Activated CD4-positive, CD25-positive, alpha-beta regulatory T cell treated with anti-CD3 and anti-CD28 coated beads, Interleukin-2, amount 50 U/mL, for 72 hours (primary cell): ENCODE measurements at places on chromosomes 7 and 10.

GRCh38 chr10:1659221-1659791 lies 78.0 kb downstream of the ADARB2 start:
- DNase-seq, result no peak

DNA sequence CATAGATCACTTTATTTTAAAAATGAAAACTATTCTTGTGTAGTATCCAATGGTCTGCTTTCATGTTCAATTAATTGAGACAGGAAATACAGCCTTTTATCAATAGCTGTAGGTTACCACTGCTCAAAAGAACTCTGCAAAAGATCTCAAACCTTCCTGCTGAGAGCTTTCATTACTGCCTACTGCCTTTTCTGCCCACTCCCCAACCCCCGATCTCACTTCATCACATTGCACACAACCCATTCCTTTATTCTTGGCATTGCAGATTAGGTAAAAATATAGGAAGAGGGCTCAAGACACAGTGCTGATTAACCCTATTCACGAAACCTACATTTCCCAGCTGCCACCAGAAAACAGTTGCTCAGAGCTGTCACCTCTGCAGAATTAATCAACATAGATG lies 171.4 kb downstream of the BTAF1 start:
- no peak for DNase-seq

- no peak for DNase-seq
These were observed 110.8 kb upstream of the LRGUK start for GRCh38 chr7:134016223-134016941.

DNA sequence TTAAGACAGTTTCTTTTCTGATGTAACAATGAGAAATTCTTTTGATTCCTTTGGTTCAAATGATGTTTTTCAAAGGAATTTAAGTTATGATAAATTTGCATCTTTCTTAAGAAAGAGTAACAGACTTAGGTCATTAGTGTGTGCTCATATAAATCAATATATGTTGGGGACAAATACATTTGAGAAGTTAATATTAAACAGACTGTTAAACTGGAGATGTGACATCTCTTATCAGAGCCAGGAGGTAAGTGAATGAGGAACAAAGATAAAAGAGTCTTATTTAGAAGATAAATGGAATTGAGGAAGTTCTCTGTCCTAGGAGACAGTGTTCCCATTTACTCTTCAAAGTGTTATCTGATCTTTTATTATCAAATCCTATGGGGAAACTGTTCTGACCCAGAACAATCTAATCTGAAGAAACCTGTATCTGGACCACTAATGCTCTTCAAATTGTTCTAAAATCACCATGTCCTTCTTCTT lies 104.8 kb upstream of the LAMB4 start:
- no peak for DNase-seq
